ENCODE measurements at places on chromosomes 11 and 22.

GRCh38 chr11:41498726-41499125, 39.3 kb upstream of the LRRC4C start:
- no peak for DNase-seq

GRCh38 chr22:50178471-50178864, 7.2 kb upstream of the TRABD start:
- no peak for DNase-seq

GRCh38 chr22:38737302-38738060, 18.3 kb downstream of the SUN2 start:
- no peak for DNase-seq

- DNase-seq: no peak
These were observed 393.8 kb upstream of the SYN3 start for GRCh38 chr22:33451866-33452469.

GRCh38 chr22:47600281-47600680, 837.8 kb downstream of the TBC1D22A start:
- no peak for DNase-seq
